ENCODE measurements at places on chromosomes 6 and 20. TPM values are rescaled to one million over a fixed set of nuclear protein-coding genes. Genes with fewer than 3 reads are reported as not detected.

The CTSA gene
- 124 TPM for total RNA-seq

The PROKR2 gene
- total RNA-seq, result not detected

The PFDN6 gene
- 30.9 TPM for total RNA-seq

The GJA10 gene
- total RNA-seq, result not detected

The TSPO2 gene
- total RNA-seq, result not detected

The C20orf141 gene
- total RNA-seq, result not detected

The FAM209B gene
- not detected for total RNA-seq

The HS3ST5 gene
- not detected for total RNA-seq

The GPX5 gene
- total RNA-seq, result not detected

The REM1 gene
- not detected for total RNA-seq

The B3GAT2 gene
- not detected for total RNA-seq

The DEF6 gene
- total RNA-seq, result 0.70 TPM

The ADGRF4 gene
- total RNA-seq, result not detected

The ZSCAN16 gene
- total RNA-seq, result 2.7 TPM

The PPP1R18 gene
- total RNA-seq, result 52.0 TPM

The CRISP3 gene
- not detected for total RNA-seq

The NR2E1 gene
- not detected for total RNA-seq

The STMND1 gene
- total RNA-seq, result not detected

The SEL1L2 gene
- total RNA-seq, result 0.23 TPM

The PRKN gene
- 3.9 TPM for total RNA-seq

The LAMA4 gene
- total RNA-seq, result 68.1 TPM

The PABPC1L gene
- 6.4 TPM for total RNA-seq

The TBX18 gene
- 44.2 TPM for total RNA-seq
